ENCODE measurements at places on chromosomes 6 and 20.

- no peak for DNase-seq
Measured at GRCh38 chr6:106659859-106660258, 30.5 kb downstream of the QRSL1 start.

- DNase-seq: no peak
Measured at GRCh38 chr20:9344083-9344920, 170.1 kb upstream of the LAMP5 start.

- no peak for DNase-seq
Measured at GRCh38 chr6:31585491-31585890, 586 bp upstream of the LST1 start.

DNA sequence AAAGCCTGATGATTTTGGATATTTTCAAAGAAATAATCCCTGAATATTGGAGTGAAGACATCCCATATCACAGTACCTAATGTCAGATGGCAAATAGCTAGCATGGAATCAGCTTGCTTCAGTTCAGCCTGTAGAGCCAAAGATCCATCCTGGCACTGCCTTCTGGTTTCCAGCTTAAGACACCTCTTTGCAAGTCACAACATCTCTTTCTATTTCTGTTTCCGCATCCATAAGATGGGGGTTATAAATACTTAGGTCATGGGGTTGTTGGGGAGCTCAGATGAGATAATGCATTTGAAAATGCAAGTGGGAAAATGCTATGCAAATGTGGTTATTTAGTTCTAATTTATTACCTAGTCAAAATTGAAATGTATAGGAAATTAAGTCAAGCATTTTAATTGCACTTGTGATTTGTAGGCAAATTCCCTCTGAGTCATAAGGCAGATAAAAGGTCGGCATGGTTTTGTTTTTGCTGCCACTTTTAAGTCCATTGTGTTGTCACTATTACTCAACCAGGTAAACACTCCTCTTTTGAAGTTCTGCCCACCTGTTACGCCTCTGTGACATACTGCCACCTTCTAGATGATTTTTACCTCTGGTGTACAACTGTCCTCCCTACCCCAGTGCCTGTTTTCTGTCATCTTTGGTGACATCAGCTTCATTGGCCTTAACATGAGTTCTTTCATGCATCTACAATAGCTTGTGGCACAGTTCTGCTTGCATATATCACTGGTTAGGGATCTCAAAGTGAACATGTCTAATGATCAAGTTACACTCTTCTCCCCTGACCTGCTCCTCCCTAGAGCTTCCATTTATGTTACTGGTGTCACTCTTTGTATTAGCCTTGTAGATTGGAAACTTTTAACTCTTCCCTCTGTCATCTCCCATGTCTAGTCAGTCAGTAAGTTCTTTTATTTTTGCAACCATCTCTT, 96.6 kb downstream of the CDKAL1 start:
- no peak for DNase-seq

DNA sequence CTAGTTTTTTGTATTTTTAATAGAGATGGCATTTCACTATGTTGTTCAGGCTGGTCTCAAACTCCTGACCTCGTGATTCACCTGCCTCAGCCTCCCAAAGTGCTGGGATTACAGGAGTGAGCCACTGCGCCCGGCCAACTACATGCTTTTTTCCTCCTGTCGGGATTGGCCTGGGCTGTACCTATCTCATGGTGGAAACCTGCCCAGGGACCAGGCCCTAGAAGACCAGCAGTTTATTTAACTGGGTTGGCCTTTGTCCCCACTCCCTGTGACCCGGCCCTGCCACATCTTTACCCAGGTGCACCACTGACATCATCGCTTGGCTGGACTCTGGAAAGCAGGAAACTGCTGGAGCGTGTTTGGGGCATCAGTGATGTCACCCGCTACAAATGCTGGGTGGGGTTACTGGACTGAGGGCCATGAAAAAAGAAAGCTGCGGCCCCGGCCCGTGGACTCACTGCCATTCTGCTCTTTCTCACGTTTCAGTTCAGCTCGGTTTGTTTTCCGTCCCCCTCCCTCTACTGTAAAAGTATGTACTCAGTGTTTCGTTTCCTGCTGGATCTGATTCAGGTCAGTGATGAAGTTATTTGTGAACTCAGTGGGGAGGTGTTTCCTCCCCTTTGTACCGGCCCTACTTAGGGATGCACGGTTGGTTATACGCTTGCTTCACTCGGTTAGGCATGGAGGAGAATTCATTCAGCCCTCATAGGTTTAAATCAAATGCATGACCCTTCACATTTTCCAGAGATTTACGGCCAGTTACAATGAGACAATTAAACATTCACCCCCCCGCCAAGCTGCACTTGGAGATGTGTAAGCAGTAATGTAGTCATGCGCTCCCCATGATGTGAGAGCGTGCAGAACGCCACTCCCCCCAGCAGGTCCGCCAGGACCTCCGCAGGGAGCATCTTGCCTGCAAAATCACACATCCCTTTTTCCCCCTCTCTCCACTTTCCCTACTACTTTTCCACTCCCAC, 179.3 kb downstream of the MTHFD1L start:
- DNase-seq: no peak

DNA sequence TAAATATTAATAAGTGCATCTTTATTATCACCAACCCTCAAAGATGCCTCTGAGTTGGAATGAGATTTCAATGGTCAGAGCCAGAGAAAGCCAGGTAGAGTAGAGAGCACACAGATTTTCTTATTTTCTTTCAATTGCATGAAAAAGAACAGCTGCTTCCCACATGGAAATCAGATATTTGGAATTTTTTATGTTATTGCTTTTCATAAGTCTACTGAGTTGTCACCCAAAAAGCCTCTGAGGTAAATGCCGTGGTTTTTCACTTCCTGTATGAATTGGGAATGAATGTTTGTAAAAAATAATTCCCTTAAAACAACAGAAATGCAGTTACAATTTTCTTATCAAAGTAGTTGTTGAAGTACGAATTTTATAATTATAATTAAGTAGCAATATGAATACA, 563.1 kb downstream of the RFPL4B start:
- DNase-seq: no peak

DNA sequence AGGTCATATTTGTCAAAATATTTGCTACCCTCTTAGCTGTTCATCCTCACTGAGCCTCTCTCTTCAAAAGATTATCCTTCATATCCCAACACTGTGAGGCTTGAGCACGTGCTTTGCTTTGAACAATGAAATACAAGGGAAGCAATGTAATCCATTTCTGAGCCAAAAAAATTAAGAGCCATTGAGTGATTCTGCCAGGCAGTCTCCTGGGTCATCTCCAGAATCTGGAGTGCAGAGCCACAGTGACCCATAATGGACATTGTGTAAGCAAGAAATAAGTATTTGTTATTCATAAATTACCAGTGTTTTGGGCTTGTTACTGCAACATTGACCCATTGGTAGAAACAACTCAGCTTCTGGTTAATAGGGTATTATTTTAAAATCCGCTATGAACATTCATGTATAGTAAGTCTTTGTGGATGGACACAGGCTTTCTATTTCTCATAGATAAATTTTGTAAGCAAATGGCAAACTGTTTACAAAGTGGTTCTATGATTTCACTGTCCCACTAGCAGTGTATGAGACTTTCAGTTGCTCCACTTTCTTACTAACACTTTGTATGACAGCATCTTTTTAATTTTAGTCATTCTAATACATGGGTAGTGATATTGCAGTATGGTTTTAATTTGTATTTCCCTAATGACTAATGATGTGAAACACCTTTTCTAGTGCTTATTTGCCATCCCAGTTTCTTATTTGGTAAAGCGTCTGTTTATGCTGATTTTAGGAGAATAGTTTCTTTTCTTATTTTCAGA, 358.2 kb downstream of the PLCB1 start:
- DNase-seq: no peak

DNA sequence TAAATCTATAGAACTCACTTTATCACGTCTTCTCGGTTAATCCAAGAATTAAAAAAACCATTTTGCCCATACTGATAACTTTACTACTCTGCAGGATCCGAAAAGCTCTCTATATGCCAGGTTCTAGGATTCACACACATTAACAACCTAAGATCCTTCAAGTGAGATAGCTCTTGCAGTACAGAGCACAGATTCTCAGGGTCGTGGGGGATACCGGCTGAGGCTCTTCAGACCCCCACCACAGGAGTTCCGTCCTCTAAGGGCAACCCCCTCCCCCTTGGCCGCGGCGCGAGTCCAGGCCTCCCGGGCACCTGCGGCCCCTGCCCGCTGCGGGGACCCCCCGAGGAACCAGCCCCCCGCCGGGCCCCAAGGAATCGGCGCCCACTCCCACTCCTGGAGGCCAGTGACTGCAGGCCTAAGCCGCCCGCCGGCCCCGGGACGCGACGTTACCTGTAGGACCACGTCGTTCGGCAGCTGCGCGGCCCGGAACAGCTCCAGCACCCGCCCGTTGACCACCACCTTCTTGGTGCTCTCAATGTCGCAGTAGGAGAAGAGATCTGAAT, 892 bp downstream of the REPS1 start:
- no peak for DNase-seq

DNA sequence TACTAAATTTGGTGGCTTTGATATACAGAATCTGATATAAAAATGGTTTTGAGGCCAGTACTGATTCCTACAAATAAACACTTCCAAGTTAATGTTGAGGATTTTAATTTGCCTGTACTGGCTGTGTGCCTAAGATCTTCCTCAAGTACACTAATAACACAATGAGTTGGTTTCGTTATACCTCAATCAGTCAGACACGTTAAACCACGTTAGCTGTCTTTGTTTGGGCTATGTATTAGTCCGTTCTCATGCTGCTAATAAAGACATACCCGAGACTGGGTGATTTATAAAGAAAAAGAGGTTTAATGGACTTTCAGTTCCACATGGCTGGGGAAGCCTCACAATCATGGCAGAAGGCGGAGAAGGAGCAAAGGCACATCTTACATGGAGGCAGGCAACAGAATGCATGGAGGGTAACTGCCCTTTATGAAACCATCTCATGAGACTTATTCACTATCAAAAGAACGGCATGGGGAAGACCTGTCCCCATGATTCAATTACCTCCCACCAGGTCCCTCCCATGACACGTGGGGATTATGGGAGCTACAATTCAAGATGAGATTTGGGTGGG, 46.2 kb downstream of the NT5E start:
- no peak for DNase-seq

GRCh38 chr6:107116328-107116892, 1.1 kb upstream of the BEND3 start:
- DNase-seq: peak; percentile 41

DNA sequence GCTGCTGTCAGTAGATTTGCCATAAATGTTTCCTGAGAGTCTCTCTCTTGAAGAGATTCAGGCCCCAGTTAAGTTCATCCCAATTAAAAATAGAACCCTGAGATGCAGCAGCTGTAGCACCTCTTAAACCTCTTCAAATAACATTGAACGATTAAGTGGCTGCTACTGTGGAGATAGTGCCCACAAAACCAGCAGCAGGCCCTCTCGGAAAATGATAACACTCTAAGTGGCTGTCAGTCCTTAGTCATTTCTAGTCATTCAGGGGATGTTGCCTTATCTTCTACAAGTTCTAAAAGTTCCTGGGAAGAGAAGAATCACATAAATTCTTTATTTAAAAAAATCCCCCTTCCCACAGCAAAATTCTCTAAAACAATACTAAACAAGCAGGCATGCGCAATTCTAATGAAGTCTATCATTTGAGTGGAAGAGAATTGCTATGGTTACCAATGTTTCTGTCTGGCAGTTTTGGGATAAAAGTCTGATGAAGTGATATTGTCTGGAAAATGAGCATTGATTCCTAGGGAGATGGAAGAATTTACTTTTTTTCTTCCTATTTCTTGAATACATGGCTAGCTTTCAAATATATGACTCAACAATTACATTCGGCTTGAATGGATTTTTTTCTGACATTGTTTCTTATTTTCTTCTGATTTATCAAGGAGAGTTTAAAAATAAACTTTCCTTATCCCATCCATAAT, 131.9 kb downstream of the TRMT11 start:
- no peak for DNase-seq

DNA sequence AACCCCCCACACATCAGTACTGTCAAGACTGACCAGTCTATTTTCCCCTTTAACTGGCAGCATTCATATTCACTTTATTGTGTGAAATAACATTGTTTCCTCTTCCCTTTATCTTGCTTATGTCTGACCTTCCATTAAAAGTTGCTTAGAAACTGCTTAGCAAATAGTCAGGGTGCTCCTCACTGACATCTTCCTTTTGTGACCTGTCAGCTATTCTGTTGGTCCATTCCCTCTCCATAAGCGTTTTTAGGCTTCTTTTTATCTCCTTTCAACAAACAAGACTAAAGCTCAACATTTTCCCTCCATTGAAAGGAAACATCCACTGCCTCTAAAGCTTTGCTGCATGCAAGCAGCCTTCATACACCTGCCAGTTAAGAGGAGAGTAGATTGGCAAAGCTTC, 147.7 kb upstream of the VGLL2 start:
- no peak for DNase-seq

- DNase-seq: no peak
Measured at GRCh38 chr6:169158691-169159090, 95.0 kb downstream of the THBS2 start.

DNA sequence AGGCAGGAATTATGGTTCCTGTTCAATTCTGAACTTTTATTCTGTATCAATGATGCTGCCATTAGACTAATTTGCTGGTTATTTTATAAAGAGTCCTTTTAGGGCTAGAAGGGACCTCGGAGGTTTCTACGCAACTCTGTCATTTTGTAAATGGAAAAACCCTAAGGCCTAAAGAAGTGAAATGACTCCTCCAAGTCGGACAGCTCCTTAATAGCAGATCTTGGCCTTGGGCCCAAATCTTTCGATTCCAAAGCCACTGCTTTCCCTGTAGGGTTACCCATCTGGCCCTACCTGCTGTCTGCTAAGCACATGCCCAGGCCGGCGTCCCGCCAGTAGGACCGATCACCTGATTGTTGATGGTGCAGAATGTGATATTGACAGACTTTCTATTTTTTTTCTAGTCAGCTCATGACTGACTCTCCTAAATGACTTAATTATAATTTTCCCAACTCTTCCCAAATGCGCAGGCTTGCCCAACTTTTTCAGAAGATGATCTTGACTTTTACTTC, 40.2 kb downstream of the PLEKHG1 start:
- DNase-seq: no peak

- no peak for DNase-seq
Measured at GRCh38 chr6:165231177-165231576, 78.2 kb downstream of the C6orf118 start.

GRCh38 chr6:56647172-56647762, 4.6 kb upstream of the DST start:
- DNase-seq: no peak
